Activated CD4-positive, alpha-beta T cell treated with anti-CD3 and anti-CD28 coated beads, Interleukin-2, amount 10 ng/mL, durations not matched to agents 7 days and 5 days (primary cell): ENCODE measurements at places on chromosomes 4 and X. TPM values are rescaled to one million over a fixed set of nuclear protein-coding genes. Genes with fewer than 3 reads are reported as not detected.

Gene CLIC2
- 0.48 TPM for total RNA-seq

- no peaks in the 10 kb centered on the region for H3K4me1 ChIP-seq
- H3K27ac ChIP-seq = no peak overlapping the region
- no peak for DNase-seq
- H3K4me3 ChIP-seq = no peak overlapping the region
- H3K27me3 ChIP-seq = no peaks in the 10 kb centered on the region
Observed at GRCh38 chrX:106415276-106415895, 196.4 kb upstream of the RADX start.

GRCh38 chr4:113618205-113618604 lies 143.3 kb downstream of the CAMK2D start:
- peaks cover 8% of the 10 kb centered on the region for H3K4me1 ChIP-seq
- peaks cover 4% of the 10 kb centered on the region for H3K36me3 ChIP-seq
- no peak for DNase-seq
- H3K4me3 ChIP-seq = no peak overlapping the region
- no peak overlapping the region for H3K27ac ChIP-seq
- H3K27me3 ChIP-seq = no peaks in the 10 kb centered on the region

Gene JAKMIP1
- 10.9 TPM for total RNA-seq
